Activated B cell treated with CpG ODN at 0.5 μM for 24 hours (primary cell): ENCODE measurements at places on chromosomes 3 and 15. TPM values are rescaled to one million over a fixed set of nuclear protein-coding genes. Genes with fewer than 3 reads are reported as not detected.

GRCh38 chr15:47786371-47786770 lies 69.1 kb downstream of the SEMA6D start:
- DNase-seq: no peak

Gene SRGAP3
- 0.20 and 0.58 TPM in 2 replicates for total RNA-seq

Gene OXTR
- 2.0 and 2.5 TPM in 2 replicates for total RNA-seq

DNA sequence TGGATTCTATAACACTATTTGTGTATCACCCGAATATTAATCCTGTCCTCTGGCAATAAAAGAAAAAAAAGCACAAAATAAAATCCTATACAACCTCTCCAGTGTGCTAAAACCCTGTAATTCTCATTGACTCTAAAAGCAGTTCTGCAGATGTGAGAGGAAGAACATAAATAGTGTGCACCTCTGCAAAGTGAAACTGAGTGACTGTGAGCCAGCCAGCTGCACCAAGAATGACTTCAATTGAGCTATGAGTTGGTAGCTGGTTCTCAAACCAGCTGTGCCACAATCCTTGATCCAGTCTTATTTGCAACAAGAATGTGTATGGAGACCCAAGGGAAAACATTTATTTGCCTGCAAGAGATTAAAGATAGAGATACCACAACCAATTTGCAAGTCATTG lies 31.2 kb upstream of the COL8A1 start:
- no peak for DNase-seq

DNA sequence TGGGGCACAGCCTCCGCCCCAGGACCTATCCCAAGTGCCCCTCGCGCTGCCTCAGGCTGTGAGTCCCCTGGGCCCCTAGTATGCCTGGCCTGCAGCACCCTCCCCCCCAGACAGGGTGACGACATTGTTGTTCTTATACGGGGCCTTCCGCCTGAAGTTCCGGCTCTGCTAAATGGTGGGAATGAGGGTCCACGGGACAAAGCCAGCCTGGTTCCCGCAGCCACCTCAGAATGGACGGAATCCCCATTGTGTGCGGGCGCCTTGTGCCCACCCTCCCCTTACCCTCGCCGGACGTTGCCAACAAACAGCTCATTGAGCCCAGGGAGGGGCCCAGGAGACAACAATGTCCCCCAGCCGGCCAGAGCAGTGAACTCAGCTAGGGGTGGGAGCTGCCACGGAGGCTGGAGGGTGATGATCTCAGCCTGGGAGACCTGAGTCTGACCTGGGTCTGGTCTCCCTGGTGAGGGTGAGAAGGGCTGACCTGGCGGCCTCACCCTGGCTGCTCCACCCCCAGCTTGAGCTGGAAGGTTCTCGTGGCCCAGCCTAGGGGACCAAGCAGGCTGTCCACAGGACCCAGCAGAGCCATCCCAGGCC lies 10.2 kb upstream of the DLL4 start:
- DNase-seq: no peak

- DNase-seq: no peak
These were observed 51.0 kb downstream of the CHDH start for GRCh38 chr3:53795176-53795575.
